ENCODE measurements at places on chromosomes 2 and 18. TPM values are rescaled to one million over a fixed set of nuclear protein-coding genes. Genes with fewer than 3 reads are reported as not detected.

Gene MOGAT1
- total RNA-seq = 8.1 TPM

DNA sequence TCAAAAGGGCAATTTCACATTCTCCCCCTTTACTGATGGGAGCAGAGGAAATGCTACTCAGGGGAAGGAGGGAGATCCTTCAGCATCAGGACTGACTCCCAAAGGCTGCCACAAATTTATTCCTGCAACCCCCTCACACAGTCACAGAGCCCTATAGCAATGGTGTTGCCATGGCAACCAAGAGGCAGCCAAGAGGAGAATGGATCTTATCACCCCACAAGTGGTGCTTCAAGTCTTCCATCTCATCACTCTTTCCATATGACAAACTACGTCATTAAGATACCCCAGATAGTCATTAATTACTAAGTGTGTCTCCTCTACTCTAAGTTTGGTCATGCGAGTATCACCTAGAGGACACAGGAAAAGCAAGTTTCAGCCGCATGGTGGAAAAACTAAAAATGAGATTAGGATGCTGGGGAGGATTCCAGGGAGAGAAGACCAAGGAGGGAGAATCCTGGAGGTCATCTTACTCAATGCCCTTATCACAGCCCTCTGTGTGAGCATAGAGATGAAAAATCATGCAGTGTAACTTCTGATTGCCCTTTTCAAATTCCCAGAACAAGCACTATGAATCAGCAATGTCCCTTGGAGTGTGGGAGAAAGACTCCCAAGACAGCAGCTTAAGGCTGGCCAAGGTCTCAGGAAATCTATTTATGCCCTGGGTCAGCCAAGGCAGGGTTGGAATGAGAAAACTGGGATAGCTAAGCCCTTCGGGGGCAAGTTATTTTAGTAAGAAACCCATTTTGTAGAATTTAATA lies 885.7 kb upstream of the KLHL29 start:
- no peak overlapping the region for H3K27ac ChIP-seq
- H3K36me3 ChIP-seq = no peaks in the 10 kb centered on the region
- H3K4me1 ChIP-seq = no peaks in the 10 kb centered on the region
- no peak overlapping the region for H3K4me3 ChIP-seq
- no peak for DNase-seq

Gene SP140
- total RNA-seq = not detected

DNA sequence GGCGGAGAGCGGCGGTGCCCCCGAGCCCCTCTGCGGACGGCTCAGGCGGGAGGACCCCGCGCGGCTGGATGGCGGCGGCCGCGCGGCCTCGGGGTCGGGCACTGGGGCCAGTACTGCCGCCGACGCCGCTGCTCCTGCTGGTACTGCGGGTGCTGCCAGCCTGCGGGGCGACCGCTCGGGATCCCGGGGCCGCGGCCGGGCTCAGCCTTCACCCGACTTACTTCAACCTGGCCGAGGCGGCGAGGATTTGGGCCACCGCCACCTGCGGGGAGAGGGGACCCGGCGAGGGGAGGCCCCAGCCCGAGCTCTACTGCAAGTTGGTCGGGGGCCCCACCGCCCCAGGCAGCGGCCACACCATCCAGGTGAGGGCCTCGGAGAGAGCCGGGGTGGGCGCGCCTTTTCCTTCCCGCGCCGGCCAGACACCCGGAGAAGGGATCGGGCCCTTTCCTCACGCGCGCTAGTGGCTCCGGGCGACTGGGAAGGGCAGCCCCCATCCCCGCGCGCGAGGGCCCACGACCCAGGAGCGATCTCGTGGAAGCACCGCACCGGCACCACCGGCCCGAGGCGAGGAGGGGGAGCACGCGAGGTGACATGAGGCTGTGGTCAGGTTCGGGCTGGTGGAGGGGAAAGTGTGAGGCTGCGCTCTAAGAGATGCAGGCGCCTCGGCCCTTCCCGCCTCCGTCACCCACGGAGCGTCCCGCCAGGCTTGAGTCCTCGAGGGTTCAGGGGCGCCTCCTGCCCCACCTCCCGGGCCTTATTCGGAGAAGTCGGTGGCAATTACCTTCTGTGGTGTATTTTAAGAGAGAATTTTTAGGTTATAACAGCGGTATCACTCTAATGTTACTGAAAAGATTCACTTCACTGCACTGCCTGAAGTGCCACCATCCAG lies 607 bp downstream of the LAMA3 start:
- H3K4me1 ChIP-seq = peaks cover 17% of the 10 kb centered on the region
- H3K27ac ChIP-seq = no peak overlapping the region
- peak overlapping the region; percentile 44 for H3K4me3 ChIP-seq
- no peaks in the 10 kb centered on the region for H3K36me3 ChIP-seq
- H3K27me3 ChIP-seq = peaks cover 6% of the 10 kb centered on the region

GRCh38 chr18:51654488-51655326 lies 457.2 kb upstream of the MEX3C start:
- no peak overlapping the region for H3K4me3 ChIP-seq
- no peak for DNase-seq
- H3K36me3 ChIP-seq = no peaks in the 10 kb centered on the region
- H3K4me1 ChIP-seq = no peaks in the 10 kb centered on the region

DNA sequence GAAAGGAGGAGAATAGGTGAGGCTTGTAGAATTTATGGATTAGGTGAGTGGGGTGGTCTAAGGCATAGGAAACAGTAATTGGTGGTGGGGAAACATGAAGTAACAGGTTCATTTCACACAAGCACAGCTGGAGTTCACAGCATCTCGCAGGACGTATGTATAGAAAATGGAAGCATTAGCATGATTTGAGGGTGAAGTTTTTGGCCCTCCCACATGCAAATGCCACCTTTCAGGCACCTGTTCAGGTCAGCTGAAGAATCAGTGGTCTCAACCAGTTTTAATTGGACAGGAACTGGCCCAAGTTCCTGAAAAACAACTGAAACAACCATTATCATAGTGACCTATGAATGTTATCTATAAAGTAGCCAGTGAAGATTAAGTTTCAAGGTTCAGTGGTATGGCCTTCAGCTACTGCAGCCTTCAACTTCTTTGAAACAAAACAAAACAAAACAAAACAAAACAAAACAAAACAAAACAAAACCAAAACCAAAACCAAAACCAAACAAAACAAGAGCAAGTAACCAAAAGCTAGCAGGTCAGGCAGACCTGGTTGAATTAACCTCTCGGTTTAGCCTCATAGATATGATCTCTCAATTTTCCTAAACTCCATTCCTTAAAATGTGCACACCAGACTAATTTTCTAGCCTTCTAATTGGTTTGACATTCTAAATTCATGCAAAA lies 102.1 kb upstream of the SPHKAP start:
- H3K27me3 ChIP-seq = no peaks in the 10 kb centered on the region
- H3K4me1 ChIP-seq = no peaks in the 10 kb centered on the region
- H3K36me3 ChIP-seq = no peaks in the 10 kb centered on the region
- DNase-seq = no peak
- no peak overlapping the region for H3K27ac ChIP-seq

Gene RAB6D
- total RNA-seq = not detected

- H3K4me1 ChIP-seq = peaks cover 24% of the 10 kb centered on the region
- no peak for DNase-seq
- no peak overlapping the region for H3K27ac ChIP-seq
- H3K27me3 ChIP-seq = no peaks in the 10 kb centered on the region
Measured at GRCh38 chr2:233261819-233262555, 10.5 kb downstream of the ATG16L1 start.

- DNase-seq = no peak
- H3K4me1 ChIP-seq = no peaks in the 10 kb centered on the region
- no peaks in the 10 kb centered on the region for H3K27me3 ChIP-seq
- H3K27ac ChIP-seq = no peak overlapping the region
Measured at GRCh38 chr18:11500153-11501122, 109.0 kb upstream of the SLC35G4 start.

GRCh38 chr2:30341500-30342267 lies 105.4 kb upstream of the LCLAT1 start:
- H3K36me3 ChIP-seq = no peaks in the 10 kb centered on the region
- no peaks in the 10 kb centered on the region for H3K4me1 ChIP-seq
- H3K27me3 ChIP-seq = no peaks in the 10 kb centered on the region
- DNase-seq = no peak
- no peak overlapping the region for H3K27ac ChIP-seq

Gene MAP3K19
- not detected for total RNA-seq

- no peaks in the 10 kb centered on the region for H3K36me3 ChIP-seq
- no peaks in the 10 kb centered on the region for H3K4me1 ChIP-seq
- H3K4me3 ChIP-seq = no peak overlapping the region
- no peak overlapping the region for H3K27ac ChIP-seq
Measured at GRCh38 chr2:36659872-36660312, 36.6 kb upstream of the VIT start.

Gene LINC00305
- total RNA-seq = not detected

- no peak overlapping the region for H3K4me3 ChIP-seq
- no peaks in the 10 kb centered on the region for H3K4me1 ChIP-seq
- no peaks in the 10 kb centered on the region for H3K27me3 ChIP-seq
- no peak overlapping the region for H3K27ac ChIP-seq
- no peak for DNase-seq
Measured at GRCh38 chr2:237161189-237161588, 75.5 kb downstream of the COPS8 start.

DNA sequence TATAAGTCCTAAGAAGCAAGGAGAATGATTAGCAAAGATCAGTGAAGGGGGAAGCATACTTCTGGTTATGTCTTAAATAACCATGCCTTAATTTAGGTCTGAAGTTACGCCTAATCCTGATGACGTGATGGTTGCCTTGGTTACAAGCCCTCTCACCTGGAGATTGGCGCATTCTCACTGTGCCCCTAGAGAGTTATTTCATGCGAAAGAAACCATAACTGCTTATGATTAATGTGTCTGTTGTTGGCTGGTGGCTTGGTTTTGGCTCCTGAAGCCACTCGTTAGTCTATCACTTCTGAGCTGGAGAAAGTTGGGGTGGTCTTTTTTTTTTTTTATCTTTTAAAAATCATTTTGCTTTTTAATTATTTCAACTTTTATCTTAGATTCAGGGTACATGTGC lies 47.0 kb downstream of the TNFRSF11A start:
- no peak overlapping the region for H3K4me3 ChIP-seq
- H3K4me1 ChIP-seq = no peaks in the 10 kb centered on the region
- H3K27me3 ChIP-seq = no peaks in the 10 kb centered on the region
- H3K27ac ChIP-seq = no peak overlapping the region
- H3K36me3 ChIP-seq = no peaks in the 10 kb centered on the region

DNA sequence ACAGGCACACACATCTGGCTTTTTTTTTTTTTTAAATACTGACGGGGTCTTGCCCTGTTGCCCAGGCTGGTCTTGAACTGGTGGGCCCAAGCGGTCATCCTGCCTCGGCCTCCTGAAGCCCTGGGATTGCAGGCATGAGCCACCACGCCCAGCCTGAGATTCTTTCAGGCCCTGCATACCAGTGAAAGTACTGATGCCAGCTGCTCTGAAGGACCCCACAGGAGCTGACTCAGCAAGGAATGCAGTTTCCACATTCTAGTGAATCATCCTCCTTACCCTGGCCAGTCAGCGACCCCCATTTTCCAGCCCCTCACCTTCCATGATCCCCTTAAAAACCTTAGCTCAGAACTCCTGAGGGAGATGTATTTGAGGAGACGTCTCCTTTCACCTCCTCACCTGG lies 5.8 kb upstream of the DTYMK start:
- no peak overlapping the region for H3K27ac ChIP-seq
- no peaks in the 10 kb centered on the region for H3K36me3 ChIP-seq
- no peak overlapping the region for H3K4me3 ChIP-seq
- H3K4me1 ChIP-seq = peaks cover 11% of the 10 kb centered on the region

Gene CHN1
- total RNA-seq = 1.0 TPM
